ENCODE measurements at places on chromosomes 7 and 10. TPM values are rescaled to one million over a fixed set of nuclear protein-coding genes. Genes with fewer than 3 reads are reported as not detected.

DNA sequence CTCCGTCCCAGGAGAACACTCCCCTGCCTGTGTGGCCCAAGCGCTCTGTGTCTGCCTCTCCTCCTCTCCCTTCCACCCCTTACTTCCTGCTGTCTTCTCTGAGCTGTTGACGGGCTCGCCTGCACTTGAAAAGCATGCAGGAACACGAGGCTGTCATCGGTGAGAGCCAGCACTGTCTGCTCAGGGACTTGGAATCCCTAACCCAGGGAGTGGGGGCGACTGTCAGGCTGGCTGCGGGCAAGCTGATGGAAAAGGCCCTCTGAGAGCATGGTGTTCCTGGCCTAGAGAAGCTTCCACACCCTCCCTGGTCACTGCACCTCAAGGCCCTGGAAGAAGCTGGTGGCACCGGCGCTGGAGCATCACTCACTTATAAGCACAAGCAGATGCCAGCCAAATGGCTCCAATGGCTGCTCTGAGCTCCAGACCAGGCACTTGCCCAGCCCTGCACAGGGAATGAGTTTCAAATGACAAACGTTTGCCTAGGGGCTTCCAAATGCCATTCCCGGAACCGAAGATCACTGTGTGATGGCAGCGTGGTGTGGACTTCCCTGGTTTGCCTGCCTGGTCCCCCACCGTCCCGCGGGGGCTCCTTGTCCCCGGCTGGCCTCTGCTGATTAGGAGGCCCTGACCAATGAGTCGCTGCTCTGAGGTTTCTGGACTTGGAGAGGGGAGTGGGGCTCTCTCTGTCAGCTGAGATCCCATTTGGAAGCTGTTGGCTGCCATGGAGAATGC lies 56.7 kb upstream of the EBF3 start:
- no peak for DNase-seq

DNA sequence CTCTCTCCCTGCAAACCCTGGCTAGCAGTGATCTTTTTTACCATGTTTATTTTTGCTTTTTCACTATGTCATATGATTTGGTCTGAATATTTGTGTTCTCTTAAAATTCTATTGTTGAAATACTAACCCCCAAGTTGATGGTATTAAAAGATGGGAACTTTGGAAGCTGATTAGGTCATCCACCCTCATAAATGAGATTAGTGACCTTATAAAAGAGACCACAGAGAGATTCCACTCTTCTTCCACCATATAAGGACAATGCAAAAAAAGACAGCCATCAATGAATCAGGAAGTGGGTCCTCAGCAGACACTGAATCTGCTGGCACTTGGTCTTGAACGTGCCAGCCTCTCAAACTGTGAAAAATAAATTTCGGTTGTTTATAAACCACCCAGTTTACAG lies 112.8 kb upstream of the KCND2 start:
- no peak for DNase-seq

Gene NPC1L1
- not detected for total RNA-seq

DNA sequence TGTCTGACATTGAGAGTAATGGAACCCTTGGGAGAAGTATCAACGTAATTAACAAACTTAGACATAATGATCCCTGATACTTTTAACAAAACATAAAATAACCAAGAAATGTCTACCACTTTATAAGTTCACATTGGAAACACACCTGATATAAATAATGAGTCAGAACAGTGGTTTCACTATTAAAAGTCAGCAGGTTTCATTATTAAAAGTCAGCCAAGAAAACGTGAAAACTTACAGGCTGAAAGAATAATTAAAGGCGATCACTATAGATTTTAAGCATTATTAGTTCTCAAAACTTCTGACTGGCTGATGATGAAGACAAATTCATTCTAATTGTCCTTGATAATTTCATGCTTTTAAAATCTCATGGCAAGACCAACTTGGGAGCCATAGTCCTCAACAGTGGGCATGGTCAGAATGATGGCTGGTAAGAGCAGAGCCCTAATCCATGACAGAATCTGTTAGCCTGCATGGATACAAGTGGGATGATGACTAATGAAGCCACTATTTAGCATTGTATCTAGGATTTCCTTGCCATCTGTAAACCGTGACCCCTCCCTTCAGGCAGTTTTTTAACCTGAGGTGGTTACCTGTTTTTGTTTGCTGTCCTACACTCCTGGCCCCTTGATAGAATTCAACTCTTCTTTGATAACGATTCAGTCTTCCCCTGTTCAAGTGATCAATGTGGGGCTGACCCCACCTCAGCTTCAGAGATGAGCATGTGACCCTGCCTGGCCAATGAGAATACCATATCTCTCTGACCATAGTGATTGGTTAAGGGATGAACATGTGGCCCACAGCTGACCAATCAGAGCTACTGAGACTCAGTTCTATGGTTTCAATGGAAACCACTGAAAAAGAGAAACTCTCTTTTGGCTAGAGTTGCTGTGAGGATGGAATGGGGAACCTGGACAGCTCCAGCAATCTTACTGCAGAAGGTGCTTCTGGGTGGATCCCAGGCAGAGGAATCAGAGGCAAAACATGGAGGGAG lies 151.0 kb downstream of the PLPP4 start:
- DNase-seq, result no peak

DNA sequence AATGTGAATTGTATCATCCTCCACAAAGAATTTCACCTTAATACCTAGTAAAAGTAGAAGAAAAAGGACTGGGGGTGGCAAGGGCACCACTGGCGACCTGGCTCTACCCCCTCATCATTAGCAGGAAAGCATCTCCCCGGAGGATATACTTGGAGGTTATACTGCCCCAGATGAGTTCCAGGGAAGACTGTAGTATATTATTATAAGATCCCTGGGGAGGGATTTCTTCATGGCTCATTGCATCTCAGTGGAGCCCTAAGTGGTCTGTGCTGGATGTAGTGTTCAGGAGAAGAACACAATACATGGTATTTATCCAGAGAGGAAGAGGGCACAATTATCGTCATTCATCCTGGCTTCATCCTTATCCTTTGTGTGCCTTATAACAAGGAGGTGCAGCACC lies 14.2 kb upstream of the DYNC1I1 start:
- no peak for DNase-seq

DNA sequence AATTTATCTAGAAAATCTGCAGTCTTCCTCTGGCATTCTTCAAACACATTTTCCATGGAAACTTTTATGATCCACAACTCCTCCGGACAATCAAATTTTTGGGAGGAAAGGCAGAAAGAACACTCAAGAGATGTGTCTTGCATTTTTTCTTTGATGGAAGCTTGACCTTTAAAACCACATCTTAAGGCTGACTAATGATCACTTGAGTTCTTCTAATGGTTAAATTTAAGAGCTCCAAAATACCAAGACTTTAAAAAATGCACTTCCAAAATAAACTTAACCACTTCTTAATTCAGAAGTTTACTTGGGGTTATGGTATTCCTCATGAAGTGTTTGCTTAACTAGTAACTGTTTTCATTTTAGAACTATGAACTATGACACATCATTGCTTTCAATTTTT lies 43.3 kb downstream of the ETV1 start:
- DNase-seq, result no peak

DNA sequence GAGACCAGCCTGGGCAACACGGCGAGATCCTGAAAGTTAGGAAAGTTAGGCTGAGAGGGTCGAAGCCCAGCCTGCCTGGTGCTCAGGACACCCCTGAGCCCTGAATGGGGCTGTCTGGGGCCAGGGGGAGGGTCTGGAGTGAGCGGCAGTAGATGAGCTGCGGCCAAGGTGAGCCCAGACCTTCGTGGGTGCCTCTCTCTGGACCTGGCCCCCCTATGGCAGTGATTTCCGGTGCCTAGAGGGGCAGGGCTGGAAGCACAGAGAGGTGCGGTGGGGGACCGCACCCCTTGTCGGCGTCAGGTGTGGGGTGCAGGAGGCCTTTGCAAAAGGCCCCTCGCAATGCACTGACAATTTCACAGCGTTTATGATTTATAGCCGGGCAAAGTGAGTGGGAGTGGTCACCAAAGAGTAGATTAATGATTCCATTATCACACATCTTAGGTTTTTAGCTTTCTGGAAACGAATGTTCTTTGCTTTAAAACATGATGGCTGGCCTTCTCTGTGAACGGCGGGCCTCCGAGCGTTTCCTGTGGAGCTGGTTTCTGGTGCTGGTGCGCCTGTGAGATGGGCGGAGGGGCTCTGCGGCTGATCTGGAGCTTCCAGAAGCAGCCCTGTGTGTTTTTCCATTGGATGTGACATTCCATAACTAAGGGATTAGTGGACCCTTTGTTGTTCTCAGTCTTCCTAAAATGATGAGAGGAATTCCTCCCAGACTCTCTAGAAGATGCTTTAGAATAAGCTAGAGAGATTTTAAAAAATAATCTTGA lies 171.0 kb upstream of the ZNF32 start:
- no peak for DNase-seq

DNA sequence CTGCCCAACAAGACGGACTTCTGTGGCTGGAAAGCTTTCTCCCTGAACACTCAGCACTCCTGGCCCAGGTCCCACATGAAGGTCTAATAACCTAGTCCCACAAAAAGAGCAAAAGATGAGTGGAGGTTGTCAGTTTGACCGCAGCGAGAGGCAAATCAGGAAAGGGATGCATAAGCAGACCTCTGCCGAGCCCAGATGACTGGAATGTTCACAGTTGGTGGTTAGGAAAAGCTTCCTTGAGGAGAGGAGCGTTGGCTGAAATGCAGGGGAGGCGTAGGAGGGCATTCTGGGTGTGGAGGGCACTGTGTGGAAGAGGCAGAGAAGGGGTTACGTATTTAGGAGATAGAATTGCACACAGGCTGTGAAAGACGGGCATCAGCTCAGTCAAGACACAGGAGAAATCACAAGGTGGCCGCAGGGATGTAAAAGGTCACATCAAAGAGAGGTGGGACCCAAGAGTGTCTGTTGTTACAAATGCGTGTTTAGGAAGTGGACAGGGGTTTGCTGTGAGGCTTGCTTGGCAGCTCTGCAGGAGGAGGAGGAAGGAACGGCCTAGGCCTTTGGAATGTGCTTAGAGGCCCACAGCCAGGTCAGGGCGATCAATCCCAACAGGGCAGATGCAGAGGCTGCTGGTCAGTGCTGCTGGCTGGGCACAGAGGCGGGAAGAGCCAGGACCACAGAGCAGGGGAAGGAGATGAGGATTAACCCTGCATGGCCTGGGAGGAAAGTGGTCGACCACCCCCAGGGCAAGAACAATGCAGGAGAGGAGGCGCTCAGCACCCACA lies 133.5 kb downstream of the VIPR2 start:
- no peak for DNase-seq

Gene INA
- not detected for total RNA-seq

GRCh38 chr7:140584195-140584851 lies 56.3 kb downstream of the DENND2A start:
- no peak for DNase-seq

GRCh38 chr7:8070451-8071180 lies 102.0 kb downstream of the GLCCI1 start:
- no peak for DNase-seq

Gene GCK
- not detected for total RNA-seq

DNA sequence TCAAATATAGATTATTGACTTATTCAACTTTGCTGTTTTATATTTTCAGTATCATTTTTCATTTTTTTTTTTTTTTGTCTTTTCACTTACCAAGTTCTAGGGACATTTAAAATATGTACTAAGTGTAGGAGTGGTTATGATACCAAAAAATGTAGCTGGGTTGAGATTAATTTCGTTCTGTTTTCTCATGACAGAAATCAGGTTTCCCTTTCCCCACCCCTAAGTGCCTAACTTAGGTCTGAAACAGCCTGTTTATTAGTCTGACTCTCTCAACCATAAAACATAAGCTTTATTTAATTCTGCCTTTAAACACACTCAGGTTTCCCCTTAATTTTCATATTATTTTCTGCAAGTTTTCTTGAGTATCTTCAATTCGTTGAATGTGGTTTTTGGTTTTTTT lies 22.1 kb downstream of the TMEM106B start:
- DNase-seq, result no peak

Gene SORCS1
- total RNA-seq, result not detected

- no peak for DNase-seq
Observed at GRCh38 chr7:142498364-142498763, 240.5 kb upstream of the PRSS58 start.

DNA sequence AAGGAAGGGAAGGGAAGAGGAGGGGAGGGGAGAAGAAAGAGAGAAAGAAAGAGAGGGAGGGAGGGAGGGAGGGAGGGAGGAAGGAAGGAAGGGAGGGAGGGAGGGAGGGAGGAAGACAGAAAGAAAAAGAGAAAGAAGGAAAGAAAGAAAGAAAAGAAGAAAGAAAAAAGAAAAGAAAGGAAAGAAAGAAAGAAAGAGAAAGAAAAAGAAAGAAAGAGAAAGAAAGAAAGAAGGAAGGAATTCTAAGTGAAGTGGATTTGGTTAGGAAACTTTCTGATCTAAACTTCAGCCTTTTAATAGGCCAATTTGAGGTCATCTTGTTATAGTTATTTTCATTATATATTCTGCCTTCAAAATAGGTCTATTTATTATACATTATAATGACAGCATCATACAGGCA lies 4.3 kb downstream of the CAV2 start:
- no peak for DNase-seq

- DNase-seq, result no peak
Observed at GRCh38 chr10:131858583-131859340, 42.0 kb upstream of the PPP2R2D start.

GRCh38 chr7:88361357-88361756 lies 54.7 kb upstream of the STEAP4 start:
- DNase-seq, result no peak

Gene HOXA5
- not detected for total RNA-seq

DNA sequence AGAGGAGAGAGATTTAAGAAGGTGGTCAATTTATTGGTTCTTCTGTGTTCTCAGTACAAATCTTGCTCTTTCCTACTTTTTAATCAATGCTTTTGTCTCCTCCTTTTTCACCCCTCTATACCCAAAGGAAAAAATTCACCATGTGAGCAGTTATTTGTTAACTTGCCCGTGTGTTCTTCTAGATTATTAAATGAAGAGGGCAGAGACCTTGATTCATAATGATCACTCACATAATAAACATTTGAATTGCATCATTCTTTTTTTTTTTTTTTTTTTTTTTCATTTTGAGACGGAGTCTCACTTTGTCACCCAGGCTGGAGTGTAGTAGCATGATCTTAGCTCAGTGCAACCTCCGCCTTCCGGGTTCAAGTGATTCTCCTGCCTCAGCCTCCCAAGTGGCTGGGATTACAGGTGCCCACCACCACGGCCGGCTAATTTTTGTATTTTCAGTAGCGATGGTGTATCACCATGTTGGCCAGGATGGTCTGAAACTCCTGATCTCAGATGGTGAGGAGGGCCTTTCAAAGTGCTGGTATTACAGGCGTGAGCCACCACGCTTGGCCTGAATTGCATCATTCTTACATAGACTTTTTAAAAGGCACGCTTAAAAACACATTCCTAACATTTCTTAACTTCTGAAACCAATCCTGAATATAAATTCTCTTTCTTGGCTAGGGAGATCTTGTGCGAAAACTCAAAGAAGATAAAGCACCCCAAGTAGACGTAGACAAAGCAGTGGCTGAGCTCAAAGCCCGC lies 3.6 kb downstream of the GARS1 start:
- DNase-seq, result no peak

DNA sequence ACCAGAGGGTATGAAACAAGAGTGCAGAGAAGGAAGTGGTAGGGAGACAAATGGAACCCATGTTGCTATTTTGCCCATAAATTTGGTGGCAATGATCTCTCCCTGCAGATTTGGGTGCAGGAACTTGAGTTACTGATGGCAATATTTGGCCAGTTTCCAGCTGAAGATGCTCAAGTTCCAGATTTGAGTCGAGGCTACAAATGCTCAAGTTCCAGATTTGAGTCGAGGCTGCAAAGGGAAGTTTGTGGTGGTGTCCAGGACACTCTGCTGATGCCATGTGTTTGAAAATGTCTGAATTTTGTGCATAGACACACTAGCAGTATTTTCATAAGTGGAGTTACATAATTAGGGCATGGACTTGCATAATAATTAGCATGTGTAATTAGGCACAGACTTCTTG lies 40.8 kb downstream of the TBXAS1 start:
- no peak for DNase-seq

Gene CFTR
- total RNA-seq, result not detected

Gene OR2A42
- total RNA-seq, result not detected
